ENCODE measurements at places on chromosomes 6 and 20. TPM values are rescaled to one million over a fixed set of nuclear protein-coding genes. Genes with fewer than 3 reads are reported as not detected.

DNA sequence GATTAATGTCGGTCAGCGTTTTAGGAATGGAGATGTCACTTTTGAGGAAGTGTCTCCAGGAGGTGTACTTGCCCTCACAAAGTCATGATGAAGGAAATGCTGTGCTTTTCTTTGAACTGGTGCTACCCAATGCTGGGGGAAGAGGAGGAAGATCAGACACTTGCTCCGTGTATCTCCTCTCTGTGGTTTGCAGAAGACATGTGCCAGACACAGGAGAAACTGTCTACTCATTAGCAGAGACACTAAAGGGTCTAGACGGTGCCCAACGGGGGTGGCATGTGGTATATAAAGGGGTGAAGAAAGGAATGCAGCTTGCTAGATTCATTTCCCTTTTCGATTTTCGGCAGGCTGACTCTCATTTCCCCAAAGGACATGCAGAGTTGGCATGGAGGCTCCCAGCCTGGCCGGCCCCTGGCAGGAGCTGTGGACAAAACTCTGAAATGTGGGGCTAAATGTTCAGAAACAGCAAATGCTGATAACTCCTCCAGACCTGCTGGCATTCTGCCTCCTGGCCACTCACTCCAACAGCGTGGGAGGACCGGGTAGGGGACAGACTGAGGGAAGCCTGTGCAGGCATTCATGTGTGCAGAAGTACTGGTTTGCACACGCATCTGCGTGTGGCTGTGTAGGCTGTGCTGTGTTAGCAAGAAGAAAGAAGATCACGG lies 59.6 kb upstream of the QKI start:
- H3K36me3 ChIP-seq: no peaks in the 10 kb centered on the region
- no peak overlapping the region for H3K4me3 ChIP-seq
- H3K4me1 ChIP-seq: no peaks in the 10 kb centered on the region
- no peaks in the 10 kb centered on the region for H3K27me3 ChIP-seq
- peak; percentile 80 for DNase-seq

DNA sequence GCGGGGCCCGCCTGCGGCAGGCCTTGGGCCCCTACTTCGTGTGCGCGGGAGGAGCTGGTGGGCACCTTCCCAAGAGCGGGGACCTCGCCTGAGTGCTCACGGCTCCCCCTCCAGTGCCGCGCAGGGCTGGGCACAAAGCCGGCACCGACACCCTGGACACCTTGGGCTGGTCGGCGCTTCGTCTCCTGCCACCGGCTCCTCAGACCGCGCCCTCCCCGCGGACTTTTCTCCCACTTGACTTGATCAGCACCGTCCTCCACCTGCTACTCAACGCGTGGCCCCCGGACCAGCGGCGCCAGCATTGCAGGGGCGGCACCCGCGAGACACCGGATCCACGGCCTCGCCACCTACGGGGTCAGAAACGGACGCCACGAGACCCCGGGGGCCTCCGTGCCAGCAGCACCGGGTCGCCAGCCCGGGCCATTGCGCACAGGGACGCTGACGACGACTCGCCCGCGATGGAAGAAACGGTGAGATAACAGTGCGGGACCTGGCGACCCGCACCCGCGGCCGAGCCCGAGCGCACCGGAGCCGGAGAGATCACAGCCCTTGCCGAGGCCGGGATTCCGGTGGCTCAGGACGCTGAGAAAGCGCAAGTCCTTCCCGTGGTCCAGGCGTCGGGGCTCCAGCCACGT lies 154.2 kb downstream of the DLL1 start:
- H3K4me1 ChIP-seq: no peaks in the 10 kb centered on the region
- peak; percentile 39 for DNase-seq
- H3K36me3 ChIP-seq: no peaks in the 10 kb centered on the region
- no peaks in the 10 kb centered on the region for H3K27me3 ChIP-seq
- no peak overlapping the region for H3K27ac ChIP-seq
- no peak overlapping the region for H3K4me3 ChIP-seq

GRCh38 chr6:93222071-93222851 lies 197.1 kb downstream of the EPHA7 start:
- H3K27ac ChIP-seq: no peak overlapping the region
- H3K27me3 ChIP-seq: no peaks in the 10 kb centered on the region
- H3K4me1 ChIP-seq: no peaks in the 10 kb centered on the region
- DNase-seq: no peak
- H3K36me3 ChIP-seq: no peaks in the 10 kb centered on the region

- no peaks in the 10 kb centered on the region for H3K27me3 ChIP-seq
- no peaks in the 10 kb centered on the region for H3K36me3 ChIP-seq
- no peak for DNase-seq
- no peak within 1 kb of the TSS for H3K4me3 ChIP-seq
- H3K27ac ChIP-seq: no peak within 1 kb of the TSS
Measured at GRCh38 chr6:166586424-166587156, at the start of gene RAMACL. Gene RAMACL, minus strand, starts transcription at chr6:166586678. Its CDS starts 201 bp downstream, at chr6:166586477.

DNA sequence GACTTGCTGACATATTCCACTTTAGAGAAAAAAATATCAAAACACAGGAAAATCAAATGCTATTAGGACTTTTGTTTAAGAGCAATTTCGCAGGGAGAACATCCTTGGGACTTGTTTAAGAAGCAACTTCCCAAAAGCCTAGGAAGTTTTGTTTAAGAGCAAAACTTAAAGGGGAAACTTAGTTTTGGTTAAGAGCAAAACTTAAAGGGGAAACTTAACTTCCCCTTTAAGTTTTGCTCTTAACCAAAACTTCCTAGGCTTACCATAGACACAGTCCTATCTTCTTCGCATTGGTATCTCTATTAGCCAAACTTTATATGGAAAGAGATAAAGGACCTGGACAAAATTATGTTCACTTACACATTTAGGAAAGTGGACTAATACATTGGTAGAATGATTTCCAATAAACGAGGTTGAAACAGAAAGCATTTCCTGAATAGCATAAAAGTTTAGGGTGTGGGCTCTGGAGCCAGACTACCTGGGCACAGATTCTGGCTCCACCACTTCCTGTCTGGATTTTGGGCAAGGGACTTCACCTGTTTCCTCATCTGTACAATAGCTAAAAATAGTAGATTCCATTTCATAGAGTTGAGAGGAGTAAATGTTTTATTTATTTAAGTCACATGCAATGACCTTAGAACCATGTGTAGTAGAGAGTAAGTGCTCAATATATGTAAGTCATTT lies 15.7 kb downstream of the PAQR8 start:
- H3K4me3 ChIP-seq: no peak overlapping the region
- DNase-seq: no peak
- H3K4me1 ChIP-seq: no peaks in the 10 kb centered on the region

GRCh38 chr6:122040261-122040660 lies 359.2 kb upstream of the HSF2 start:
- no peak for DNase-seq
- H3K4me3 ChIP-seq: no peak overlapping the region
- no peaks in the 10 kb centered on the region for H3K27me3 ChIP-seq
- H3K4me1 ChIP-seq: no peaks in the 10 kb centered on the region

GRCh38 chr6:146896062-146896813 lies 297.5 kb downstream of the ADGB start:
- H3K27me3 ChIP-seq: no peaks in the 10 kb centered on the region
- no peak overlapping the region for H3K4me3 ChIP-seq
- DNase-seq: no peak
- H3K27ac ChIP-seq: no peak overlapping the region

- no peaks in the 10 kb centered on the region for H3K4me1 ChIP-seq
- no peaks in the 10 kb centered on the region for H3K27me3 ChIP-seq
- no peak for DNase-seq
- H3K36me3 ChIP-seq: no peaks in the 10 kb centered on the region
Measured at GRCh38 chr6:158770533-158771330, 48.4 kb downstream of the EZR start.

DNA sequence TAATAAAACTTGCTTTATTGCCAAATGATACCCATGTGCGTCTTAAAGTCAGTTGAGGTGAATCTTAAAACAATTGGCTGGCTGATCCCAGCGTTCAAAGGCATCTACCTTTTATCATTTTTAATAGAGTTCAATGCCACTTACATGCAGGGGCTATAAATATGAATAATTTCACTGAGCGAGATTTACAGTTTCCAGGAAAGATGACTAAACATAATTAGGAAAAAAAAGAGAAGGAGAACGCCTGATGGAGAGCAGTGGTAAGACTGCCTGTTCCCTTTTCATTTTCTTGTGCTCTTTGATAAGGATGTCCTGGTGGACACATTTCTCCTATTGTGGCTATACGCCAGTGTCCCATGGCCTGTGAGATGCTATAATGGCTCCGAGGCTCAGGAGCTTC lies 139.9 kb upstream of the SLC22A23 start:
- no peaks in the 10 kb centered on the region for H3K36me3 ChIP-seq
- no peak for DNase-seq
- H3K4me1 ChIP-seq: no peaks in the 10 kb centered on the region

DNA sequence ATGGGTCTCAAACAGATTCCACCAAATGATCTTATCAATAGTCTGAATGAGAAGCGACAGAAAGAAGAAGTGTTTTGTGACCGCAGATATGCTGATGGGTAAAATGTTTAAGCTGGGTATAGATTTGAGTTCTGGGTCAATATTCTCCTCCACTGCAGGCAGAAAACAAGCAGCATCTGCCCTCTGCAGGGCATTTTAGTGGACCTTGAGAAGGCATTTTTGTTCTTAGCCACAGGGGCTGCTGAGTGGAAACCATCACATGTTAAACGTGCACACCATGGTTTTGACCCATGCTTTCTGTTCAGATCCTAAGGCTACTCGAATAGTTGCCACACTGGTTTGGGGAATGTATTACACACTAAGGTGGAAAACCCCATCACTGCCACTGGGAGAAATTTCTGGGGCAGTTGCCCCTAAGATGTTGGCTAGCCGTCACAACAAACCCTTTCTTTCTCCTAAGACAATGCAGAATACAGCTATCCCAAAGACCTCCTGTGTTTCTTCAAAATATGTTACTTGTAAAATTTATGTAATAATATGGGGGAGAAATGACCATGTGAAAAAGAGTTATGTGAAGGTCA lies 5.5 kb downstream of the POU3F2 start:
- H3K27ac ChIP-seq: no peak overlapping the region
- DNase-seq: no peak
- no peaks in the 10 kb centered on the region for H3K36me3 ChIP-seq
- H3K27me3 ChIP-seq: peaks cover 2% of the 10 kb centered on the region
- H3K4me1 ChIP-seq: no peaks in the 10 kb centered on the region
- H3K4me3 ChIP-seq: no peak overlapping the region

DNA sequence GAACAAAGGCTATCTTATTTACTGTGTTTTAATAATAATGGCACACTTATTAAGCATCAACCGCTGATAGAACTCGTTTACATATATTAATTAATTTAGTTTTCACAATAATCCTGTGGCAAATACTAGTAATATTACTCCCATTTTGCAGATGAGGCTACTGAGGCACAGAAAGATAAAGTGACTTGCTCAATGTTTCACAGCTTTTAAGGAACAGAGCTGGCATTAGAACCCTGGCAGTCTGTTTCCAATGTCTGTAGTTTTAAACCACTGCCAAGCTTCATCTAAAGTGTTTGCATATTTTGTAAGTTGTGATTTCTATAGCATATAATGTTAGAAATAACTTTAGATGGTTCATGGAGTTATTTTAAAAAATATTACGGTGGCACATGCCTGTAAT lies 38.4 kb upstream of the LRRC1 start:
- no peak overlapping the region for H3K27ac ChIP-seq
- H3K36me3 ChIP-seq: no peaks in the 10 kb centered on the region
- H3K4me1 ChIP-seq: no peaks in the 10 kb centered on the region
- H3K4me3 ChIP-seq: no peak overlapping the region
- no peaks in the 10 kb centered on the region for H3K27me3 ChIP-seq

- H3K4me3 ChIP-seq: no peak overlapping the region
- peaks cover 2% of the 10 kb centered on the region for H3K4me1 ChIP-seq
- no peak overlapping the region for H3K27ac ChIP-seq
- no peaks in the 10 kb centered on the region for H3K27me3 ChIP-seq
- no peaks in the 10 kb centered on the region for H3K36me3 ChIP-seq
Measured at GRCh38 chr6:73282871-73283270, 19.9 kb upstream of the KHDC1 start.

DNA sequence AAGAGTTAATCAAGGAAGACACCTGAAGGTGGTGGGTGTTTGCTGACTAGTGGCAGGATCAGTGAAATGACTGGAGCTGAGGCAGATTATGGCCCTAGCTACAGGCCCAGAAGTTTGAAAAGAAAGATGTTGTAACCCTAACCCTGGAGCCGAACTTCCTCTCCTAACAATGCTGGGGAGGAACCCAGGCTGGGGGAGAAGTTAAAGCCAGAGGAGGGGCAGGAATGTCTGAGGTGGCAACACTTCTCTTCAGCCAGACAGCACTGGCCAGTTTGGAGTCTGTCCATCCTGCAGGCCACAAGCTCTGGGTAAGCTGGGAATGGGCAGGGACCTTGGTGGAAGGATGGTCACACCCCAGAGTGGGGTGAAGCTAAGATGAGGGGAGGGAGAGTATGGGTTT lies at the start of gene LST1:
Gene LST1 (plus strand): TSS at position 270 of the 400 bp plus-strand sequence. CDS start 1,023 bp downstream, outside the sequence.
- no peak within 1 kb of the TSS for H3K27ac ChIP-seq
- H3K27me3 ChIP-seq: no peaks in the 10 kb centered on the region
- no peak for DNase-seq
- H3K4me1 ChIP-seq: no peaks in the 10 kb centered on the region

GRCh38 chr6:129846761-129847160 lies 14.4 kb downstream of the TMEM244 start:
- DNase-seq: no peak
- H3K27ac ChIP-seq: no peak overlapping the region
- no peaks in the 10 kb centered on the region for H3K27me3 ChIP-seq

DNA sequence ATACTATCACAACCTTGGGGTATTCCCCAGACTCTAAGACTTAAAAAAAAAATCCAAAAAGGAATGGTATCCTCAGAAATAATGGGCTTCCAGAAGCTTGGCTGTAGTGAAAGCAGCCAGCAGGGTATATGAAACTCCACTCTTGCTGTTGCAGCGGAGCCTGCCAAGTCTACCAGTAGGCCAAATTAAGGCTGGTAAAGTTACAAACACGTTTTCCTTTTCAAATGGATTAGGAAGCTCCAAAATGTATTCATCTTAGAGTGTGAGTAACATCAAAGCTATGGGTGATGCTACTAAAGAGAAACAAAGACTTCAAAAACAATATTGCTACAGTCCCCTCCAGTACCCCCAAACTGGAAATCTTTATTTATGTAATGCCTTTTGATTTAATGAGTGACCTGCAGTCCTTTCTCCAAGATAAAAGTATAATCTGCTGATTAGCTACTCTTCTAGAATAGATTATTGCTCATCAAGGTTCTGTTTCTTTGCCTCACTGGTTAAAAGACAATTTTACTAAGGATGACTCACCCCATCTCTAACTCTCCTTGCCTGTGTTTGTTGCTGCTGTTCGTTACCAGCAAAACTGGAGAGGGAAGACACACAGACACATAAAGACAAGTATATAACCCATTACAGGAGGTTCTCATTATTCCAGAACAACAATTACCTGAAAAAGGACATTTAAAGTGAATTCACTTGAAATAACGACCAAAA lies 84.9 kb downstream of the BTBD9 start:
- no peaks in the 10 kb centered on the region for H3K36me3 ChIP-seq
- no peak overlapping the region for H3K4me3 ChIP-seq
- H3K4me1 ChIP-seq: peaks cover 1% of the 10 kb centered on the region
- no peak overlapping the region for H3K27ac ChIP-seq

- H3K4me1 ChIP-seq: peaks cover 3% of the 10 kb centered on the region
- no peaks in the 10 kb centered on the region for H3K36me3 ChIP-seq
- peak; percentile 75 for DNase-seq
- no peak overlapping the region for H3K27ac ChIP-seq
- H3K4me3 ChIP-seq: peak overlapping the region; percentile 41
- H3K27me3 ChIP-seq: no peaks in the 10 kb centered on the region
Measured at GRCh38 chr6:21033575-21034026, 499.3 kb downstream of the CDKAL1 start.

Gene LHFPL5
- not detected for total RNA-seq

Gene TAAR8
- not detected for total RNA-seq

Gene OOEP
- total RNA-seq: 0.39 TPM

Gene RAET1G
- total RNA-seq: not detected

Gene TFAP2A
- total RNA-seq: 0.23 TPM

Gene CYP39A1
- total RNA-seq: 2.0 TPM

Gene MMUT
- 20.7 TPM for total RNA-seq

Gene SLC4A11
- 0.63 TPM for total RNA-seq

Gene PACSIN1
- 0.10 TPM for total RNA-seq

Gene CAP2
- 28.4 TPM for total RNA-seq
